Activated CD8-positive, alpha-beta memory T cell treated with anti-CD3 and anti-CD28 coated beads for 1 hour (primary cell): ENCODE measurements at places on chromosomes 3 and 15.
A peak's percentile ranks its signal among the peaks of the same experiment; 100 is the strongest.

DNA sequence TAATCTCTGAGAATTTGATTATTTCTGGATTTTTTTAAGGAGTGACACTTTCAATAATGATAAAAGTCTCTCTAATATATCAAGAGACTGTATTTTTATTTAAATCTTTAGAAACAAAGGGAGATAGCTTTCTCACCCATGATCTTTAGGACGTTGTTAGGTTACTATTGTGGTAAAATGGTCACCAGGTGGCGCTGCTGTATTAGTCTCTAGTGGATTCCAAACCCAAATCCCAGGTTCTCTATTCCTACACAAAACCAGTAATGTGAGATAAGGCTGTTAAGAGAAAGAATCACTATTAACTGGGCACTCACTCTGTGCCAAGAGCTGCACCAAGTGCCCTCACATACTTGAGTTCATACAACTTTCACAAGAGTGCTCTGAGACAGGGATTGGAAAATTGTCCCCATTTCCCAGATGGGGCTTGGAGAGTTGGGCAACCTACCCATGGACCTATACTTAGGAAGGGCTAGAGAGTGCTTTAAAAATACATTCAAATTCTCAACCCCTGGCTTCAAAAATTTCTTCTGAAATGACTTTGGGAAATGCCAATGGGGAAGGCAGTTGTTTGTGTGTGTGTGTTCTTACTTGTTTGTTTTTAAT, 593.4 kb upstream of the TGFBR2 start:
- DNase-seq = peak; percentile 8

GRCh38 chr15:62138124-62138523, 27.0 kb downstream of the C2CD4B start:
- no peak for DNase-seq

- no peak for DNase-seq
Measured at GRCh38 chr15:54839379-54839778, 357.4 kb downstream of the RSL24D1 start.

- no peak for DNase-seq
Measured at GRCh38 chr3:194064380-194065332, 71.3 kb upstream of the HES1 start.

GRCh38 chr3:140570602-140571001, 107.3 kb upstream of the TRIM42 start:
- no peak for DNase-seq

- DNase-seq = no peak
Measured at GRCh38 chr3:193790086-193790990, 197.3 kb downstream of the OPA1 start.

- no peak for DNase-seq
Measured at GRCh38 chr15:101521591-101521990, 32.1 kb upstream of the PCSK6 start.

GRCh38 chr15:99076109-99076508, 28.8 kb upstream of the SYNM start:
- no peak for DNase-seq

GRCh38 chr3:110344487-110344886, 727.1 kb upstream of the NECTIN3 start:
- no peak for DNase-seq

GRCh38 chr3:155889212-155889611, 18.8 kb downstream of the GMPS start:
- DNase-seq = no peak

- no peak for DNase-seq
Measured at GRCh38 chr15:96736384-96736783, 405.9 kb downstream of the NR2F2 start.

- no peak for DNase-seq
Measured at GRCh38 chr15:87645723-87646122, 610.8 kb downstream of the NTRK3 start.

- no peak for DNase-seq
Measured at GRCh38 chr15:49279521-49280456, 109.7 kb downstream of the GALK2 start.

GRCh38 chr3:136658946-136659682, 93.1 kb downstream of the STAG1 start:
- no peak for DNase-seq

DNA sequence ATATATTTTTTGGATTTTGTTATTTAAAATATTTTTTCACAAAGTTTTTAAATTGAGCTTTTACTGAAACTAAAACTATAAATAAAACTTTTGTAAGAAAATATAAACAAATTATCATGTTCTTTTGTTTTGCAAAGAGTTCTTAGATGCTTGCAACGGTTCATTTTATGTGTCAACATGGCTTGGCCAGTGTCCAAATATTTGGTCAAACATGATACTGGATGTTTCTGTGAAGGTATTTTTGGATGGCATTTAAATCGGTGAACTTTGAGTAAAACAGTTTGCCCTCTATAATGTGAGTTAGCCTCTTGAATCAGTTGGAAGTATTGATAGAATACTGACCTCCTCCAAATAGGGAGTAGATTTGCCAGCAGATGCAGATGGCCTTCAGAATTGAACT, 612.6 kb upstream of the NECTIN3 start:
- DNase-seq = no peak

GRCh38 chr3:156291272-156292123, 171.1 kb downstream of the KCNAB1 start:
- no peak for DNase-seq

DNA sequence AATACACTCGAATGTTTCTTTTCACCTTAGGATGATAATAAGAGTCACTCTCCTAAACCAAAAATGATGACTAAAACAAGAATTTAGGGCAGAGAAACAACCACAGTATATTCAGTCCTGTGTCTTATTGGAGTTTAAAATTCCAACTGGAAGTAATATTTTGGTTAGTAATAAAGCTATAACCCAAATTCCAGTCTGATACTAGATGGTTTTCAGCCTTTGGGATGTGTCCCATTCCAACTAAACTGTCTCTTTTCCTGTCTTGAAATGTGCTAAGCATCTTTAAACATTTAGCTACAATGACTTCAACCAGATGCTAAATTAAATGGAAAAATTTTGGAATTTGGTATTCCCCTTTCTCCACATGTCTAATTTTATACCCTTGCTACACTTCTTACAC, 510.0 kb downstream of the ROBO1 start:
- no peak for DNase-seq

GRCh38 chr3:33113772-33114621, at the start of gene CRTAP:
Gene CRTAP, plus strand, starts transcription at chr3:33114014. Its CDS starts 64 bp downstream, at chr3:33114078.
- DNase-seq = peak; percentile 78

GRCh38 chr3:181487236-181487978, 224.3 kb upstream of the SOX2 start:
- DNase-seq = no peak

GRCh38 chr3:58317811-58318210, 11.5 kb downstream of the HTD2 start:
- no peak for DNase-seq

- no peak for DNase-seq
Measured at GRCh38 chr15:60804986-60805949, 326.3 kb upstream of the ICE2 start.

DNA sequence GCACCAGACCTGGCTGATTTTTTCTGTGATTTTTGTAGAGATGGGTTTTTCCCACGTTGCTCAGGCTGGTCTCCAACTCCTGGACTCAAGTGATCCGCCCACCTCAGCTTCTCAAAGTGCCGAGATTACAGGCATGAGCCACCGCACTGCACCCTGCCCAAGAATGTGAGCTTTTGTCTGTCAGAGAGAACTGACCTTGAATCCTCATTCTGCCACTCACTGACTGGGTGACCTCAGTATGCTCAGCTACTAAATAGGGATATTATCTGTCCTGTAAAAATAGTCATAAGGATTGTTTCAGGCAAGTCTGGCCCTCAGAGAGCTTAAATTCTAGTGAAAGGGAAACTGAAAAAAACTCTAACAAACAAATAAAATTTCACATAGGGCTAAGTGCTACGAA, 2.1 kb upstream of the RFT1 start:
- DNase-seq = no peak

DNA sequence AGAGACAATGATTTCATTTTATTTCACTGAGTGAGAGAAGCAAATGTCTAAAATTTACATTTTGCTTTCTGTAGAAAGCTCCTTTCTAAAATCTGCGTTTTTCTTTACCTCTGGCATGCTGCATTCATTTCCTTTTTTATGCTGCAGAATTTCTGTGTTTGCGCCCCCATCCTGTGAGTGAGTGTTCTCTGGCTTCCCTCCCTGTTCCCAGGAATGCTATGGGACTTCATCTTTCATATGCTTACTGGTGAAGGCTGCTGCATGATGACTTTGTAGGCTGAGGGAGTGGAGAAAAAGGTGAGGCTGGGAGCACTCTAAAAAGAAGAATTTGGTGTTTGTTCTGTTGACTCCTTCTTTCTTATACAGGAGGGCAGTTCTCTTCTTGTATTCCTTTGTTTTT, 7.7 kb upstream of the TMC3 start:
- no peak for DNase-seq

GRCh38 chr15:98856532-98856907, 151.1 kb downstream of the PGPEP1L start:
- DNase-seq = no peak

DNA sequence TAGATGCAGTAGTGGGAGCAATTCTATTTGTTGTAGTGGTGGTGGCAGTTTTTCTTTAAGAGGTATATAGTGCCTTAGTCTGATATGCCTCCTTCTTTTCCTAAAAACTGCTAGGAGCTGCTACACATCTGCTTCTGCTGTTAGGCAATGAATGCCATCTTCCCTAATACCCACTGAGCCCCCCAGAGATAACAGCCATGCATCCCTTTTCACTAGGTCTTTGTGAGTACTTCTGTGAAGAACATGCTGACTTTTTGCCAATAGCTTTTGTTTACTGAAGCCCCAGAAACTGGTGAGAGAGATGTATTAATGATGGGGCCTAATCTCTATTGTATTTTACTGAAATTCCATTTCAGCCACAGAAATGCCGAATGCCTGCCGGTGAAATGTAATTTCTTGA, 92.6 kb upstream of the CHL1 start:
- DNase-seq = no peak

GRCh38 chr15:79923079-79923514, 26.3 kb upstream of the MTHFS start:
- DNase-seq = peak; percentile 47
